ENCODE measurements at places on chromosomes 5 and 9.
A peak's percentile ranks its signal among the peaks of the same experiment; 100 is the strongest.

DNA sequence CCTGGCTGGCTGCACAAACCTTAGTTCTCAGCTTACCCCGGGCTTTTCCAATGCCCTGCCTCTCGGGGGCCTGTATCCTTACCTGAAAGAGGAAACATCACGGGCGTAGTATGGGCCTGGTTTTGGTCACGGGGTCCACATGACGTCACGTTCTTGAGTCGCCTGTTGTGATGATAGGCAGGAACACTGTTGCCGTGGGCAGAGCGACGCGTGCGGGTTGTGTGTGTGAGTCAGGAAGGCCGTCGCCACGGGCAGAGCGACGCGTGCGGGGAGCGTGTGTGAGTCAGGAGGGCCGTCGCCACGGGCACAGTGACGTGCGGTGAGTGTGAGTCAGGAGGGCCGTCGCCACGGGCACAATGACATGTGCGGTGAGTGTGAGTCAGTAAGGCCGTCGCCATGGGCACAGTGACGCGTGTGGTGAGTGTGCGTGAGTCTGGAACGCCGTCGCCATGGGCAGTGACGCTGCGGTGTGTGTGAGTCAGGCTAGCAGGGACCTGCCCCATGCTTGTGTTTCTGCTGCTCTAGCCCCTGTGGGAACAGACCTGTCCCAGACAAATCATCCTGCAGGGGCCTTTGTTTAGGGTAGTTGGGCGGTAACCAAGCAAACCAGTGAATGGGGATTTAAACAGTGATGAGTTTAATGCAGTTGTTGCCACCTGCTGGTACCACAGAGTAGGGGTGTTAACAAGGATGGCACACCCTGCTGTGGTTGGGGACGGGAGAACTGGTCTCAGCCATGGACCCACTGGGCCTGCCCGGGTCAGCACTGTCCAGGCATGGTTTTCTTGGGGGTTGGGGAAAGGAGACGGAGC is 19.8 kb downstream of the TRIP13 start:
- DNase-seq = peak; percentile 76

GRCh38 chr9:91073049-91073810 is 271.6 kb downstream of the SYK start:
- no peak for DNase-seq

DNA sequence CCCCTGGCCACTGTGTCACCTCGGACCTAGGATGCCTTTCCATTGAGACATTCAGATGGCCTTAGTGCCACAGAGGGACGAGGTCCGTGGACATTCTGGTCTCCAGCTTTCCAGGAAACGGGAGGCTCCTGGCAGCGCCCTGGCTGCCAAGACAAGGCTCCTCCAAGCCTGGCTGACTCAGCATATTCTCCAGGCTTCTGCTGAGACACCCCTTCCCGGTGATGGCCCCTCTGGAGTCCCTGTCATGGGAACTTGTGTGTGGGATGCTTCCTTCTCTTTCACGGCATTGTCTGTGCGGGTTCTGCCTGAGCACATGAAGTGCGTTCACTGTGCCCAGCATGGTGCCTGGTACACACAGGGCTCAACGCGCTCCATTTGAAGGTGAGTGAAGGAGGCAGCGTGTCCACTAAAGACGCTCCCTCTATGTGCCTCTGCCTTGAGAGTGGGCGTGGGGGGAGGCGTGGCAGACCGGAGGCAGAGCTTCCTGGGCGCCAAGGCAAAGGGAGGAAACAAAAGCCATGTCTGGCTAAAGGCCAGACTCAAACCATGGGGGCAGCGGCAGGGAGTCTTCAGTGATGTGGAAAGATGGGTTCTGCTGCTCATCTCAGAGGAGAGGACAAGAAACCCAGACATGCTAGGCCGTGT is 46.4 kb upstream of the PRRC2B start:
- no peak for DNase-seq

DNA sequence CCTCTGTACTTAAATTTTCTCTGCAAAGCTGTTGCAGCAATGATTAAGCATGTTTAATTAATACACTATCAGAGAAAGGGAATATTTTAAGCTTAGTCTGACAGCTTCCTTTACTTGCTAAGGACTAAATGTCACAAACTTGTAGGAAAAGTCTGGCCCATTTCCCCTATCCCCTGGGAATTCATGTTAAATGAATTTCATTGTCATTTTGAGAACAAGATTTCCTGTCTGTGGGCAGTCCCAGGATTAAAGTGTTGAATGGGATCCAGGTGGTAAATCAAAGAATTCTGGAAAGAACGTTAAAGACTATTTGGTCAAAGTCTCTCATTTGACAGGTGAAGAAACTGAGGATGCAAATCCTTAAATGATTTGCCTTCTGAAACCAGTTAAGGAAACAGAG is 214.8 kb downstream of the MPDZ start:
- DNase-seq = no peak

GRCh38 chr9:123654994-123655637 is 274.8 kb downstream of the DENND1A start:
- no peak for DNase-seq

DNA sequence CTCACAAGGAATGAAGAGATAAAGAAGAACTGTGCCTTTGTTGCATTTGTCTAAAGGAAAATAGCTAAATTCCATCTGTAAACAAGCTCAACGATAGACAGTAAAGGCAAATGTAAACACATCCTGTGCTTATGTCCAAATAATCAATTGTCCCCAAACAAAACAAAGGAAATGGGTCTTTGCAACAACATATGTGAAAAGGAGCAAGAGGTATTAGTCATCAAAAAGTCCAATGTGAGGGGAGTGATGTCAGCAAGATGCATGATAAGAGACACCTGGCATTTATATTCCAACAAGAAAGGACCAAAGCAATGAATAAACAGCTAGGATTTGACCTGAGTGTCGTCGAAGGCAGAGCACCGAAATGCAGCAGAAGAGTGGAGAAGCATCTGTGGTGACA is 209.1 kb downstream of the ASTN2 start:
- no peak for DNase-seq

DNA sequence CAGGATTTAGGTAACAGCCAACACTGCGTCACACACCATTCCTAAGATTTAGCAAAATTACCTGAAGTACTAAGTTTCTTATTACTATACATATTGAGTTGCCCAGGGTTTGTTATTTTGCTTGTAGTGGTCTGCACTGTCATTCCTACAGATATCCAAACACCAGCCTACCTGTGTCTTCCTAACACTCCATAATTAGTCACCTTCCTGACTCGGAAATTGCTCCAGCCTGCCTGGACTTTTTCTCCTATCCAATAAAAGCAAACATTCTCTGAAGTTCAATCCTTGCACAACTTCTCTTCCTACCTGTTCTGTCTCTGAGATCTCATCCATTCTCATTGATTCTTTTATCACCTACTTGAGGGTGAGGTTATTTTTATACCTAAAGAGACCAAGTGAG is 243.9 kb downstream of the NR2F1-AS1 start:
- no peak for DNase-seq

DNA sequence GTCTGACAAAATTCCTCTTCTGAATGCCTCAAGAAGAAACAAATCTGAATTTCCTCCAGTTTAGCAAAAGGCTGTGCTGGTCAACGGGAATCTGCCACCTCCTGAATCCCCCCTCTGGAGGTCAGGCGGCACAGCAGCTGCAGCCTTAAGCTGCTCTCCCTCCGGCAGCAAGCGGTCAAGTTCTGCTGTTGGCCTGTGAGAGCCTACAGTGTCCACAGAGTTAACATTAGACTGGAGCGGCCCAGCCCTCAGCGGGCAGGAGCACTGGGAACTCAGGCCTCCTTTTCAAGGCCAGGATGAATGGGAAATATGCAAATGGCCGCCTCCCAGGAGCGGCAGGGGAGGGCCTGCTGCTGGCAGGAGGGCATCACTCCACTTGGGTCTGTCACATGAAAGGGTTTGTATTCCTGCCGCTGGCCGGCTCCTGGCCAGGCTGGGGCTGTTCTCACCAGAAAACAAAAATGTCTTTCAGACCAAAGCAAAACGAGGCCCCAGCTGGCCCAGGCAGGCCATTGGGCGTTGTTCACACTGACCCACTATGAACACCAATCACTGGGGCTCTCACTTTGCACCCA is 8.2 kb downstream of the ACSL6 start:
- DNase-seq = no peak

DNA sequence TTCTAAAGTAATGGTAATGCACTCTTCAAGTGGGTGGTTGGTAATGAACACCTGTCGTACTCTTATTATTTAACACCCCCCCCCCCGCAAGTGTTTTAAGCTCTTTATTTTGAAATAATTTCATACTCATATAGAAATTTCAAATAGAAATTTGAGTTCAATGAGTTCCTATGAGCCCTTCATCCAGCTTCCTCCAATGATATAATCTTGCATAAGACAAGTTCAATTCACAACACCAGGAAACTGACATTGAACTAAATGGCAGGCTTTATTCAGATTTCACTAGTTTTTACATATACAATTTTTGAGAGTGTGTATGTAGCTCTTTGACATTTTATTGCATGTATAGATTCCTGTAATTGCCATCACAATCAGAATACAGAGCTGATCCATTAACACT is 30.9 kb upstream of the OSMR start:
- no peak for DNase-seq

DNA sequence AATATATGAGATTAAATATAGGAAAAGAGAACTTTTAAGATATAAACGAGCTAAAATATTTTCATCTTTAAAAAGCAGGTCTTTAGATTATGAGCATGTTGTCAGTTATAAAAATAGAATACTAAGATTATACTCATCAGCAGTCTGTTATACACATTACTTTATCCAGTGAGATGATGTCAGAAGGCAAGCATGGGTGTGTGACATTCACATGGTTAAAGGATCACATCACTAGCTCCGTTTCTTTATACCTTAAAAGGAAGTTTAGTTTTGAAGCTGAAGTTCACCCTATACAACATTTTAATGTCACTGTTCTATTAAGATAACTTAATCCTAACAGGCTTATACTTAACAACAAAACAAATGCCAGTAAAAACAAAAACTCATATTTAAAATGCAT is 59.6 kb downstream of the RICTOR start:
- DNase-seq = peak; percentile 82

GRCh38 chr9:2418619-2419018 is 203.0 kb upstream of the VLDLR start:
- no peak for DNase-seq

GRCh38 chr5:5006548-5006947 is 133.6 kb upstream of the ADAMTS16 start:
- DNase-seq = no peak

DNA sequence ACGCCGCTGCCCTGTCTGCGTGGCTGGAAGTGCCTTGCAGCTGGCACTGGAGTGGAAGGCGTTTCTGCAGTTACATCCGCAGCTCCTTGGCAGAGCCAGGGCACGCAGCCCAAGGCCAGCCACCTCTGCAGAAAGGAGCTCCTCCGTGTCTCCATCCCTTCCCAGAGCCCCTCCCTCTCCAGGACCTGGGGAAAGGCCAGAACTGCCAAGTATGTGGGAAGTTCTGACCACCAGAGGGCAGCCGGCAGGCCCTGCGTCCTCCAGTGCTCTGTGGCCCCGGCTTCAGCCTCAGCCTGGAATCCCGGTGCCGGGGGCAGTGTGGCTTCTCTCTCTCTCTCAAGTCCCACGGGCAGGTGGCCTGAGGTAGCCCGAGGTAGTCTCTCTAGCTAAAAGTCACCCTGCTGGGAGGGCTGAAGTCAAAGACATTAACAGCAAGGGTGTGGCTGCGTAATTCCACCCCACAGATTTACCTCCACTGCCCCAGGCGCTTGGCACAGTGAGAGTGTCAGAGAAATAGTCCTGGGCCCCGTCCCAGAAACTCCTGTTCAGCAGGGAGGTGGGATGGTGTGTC is 101.7 kb upstream of the FCN2 start:
- no peak for DNase-seq

GRCh38 chr5:6581559-6582426 is 51.1 kb downstream of the NSUN2 start:
- DNase-seq = no peak

- DNase-seq = no peak
Measured at GRCh38 chr5:64158827-64159226, 6.8 kb upstream of the RNF180 start.

- DNase-seq = no peak
Measured at GRCh38 chr5:136034984-136035383, 6.2 kb downstream of the TGFBI start.

GRCh38 chr9:137277329-137278041 is at the start of gene TOR4A:
Gene TOR4A (plus strand): TSS chr9:137277726. CDS start chr9:137278690, 964 bp downstream.
- peak; percentile 54 for DNase-seq

GRCh38 chr9:81430727-81431126 is 258.6 kb downstream of the TLE1 start:
- no peak for DNase-seq

DNA sequence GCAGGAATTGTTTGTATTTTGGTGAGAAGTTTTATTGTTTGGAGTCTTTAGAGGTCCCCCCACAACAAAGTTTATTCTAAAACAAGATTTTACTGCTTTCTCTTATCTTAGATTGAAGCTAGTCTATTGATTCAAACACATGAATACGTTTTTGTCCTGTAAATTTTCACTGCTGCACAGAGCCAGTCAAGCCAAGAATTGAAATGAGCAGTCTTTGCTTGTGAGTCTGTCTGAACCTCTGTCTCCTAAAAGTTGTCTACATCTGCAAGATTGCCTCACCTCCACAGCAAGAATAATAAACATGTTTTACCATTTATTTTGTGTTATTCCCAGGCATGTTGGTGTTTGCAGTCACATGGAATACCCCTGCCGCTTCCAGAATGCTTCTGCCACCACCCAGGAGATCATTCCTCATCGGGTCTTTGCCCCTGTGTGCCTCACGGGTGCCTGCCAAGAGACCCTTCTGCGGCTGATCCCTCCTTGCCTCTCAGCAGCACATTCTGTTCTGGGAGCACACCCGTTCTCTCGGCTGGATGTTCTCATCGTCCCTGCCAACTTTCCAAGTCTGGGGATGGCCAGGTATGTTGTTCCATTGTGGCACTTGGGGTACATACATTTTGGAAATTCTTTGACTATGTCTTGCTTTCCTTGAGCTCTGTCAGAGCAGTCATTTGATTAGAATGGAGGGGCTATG is 74.1 kb downstream of the AOPEP start:
- DNase-seq = no peak

GRCh38 chr5:139088024-139088423 is 110.1 kb downstream of the SIL1 start:
- DNase-seq = no peak

DNA sequence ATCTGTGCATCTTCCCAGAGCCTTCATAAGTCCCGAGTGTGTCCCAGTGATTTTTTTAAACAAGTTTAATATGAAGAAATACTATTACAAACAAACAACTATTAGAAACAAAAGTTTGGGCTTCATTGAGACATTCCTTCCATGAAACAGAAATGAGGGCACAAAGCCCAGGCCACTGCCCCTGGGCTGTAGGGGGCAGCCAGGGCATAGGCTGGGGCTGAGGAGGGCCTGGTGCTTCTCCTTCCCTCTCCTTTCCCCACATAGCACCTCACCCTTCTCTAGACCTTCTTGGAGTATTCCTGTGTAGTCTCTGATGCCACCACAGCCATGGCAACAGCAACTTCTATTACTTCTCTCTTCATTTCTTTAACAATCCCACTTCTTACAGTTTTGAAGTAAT is 348.2 kb downstream of the IRX2 start:
- DNase-seq = no peak

DNA sequence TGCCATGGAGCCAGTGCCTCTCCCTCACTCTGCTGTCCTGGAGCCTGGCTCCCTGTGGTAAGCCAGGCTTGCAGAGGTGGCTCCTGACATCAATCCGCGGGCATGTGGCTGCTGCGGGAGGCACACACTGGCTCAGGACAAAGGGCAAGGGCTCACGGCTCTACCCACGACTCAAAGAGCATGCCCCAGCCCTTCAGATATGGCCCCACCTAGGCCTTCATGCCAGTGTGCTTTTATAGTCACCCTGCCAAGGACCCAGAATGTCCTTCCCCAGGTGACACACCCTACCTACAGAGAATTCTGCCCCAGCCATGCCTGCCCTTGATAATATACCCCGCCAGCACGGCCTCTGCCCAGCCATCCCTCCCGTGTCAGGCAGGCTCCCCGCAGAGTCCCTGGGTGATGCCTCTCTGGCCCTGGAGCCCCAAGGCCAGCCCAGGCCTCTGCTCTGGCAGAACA is 1.6 kb downstream of the MGAT4B start:
- DNase-seq = no peak
